Fibroblast of mammary gland (primary cell): ENCODE measurements at places on chromosomes 7 and 10.

DNA sequence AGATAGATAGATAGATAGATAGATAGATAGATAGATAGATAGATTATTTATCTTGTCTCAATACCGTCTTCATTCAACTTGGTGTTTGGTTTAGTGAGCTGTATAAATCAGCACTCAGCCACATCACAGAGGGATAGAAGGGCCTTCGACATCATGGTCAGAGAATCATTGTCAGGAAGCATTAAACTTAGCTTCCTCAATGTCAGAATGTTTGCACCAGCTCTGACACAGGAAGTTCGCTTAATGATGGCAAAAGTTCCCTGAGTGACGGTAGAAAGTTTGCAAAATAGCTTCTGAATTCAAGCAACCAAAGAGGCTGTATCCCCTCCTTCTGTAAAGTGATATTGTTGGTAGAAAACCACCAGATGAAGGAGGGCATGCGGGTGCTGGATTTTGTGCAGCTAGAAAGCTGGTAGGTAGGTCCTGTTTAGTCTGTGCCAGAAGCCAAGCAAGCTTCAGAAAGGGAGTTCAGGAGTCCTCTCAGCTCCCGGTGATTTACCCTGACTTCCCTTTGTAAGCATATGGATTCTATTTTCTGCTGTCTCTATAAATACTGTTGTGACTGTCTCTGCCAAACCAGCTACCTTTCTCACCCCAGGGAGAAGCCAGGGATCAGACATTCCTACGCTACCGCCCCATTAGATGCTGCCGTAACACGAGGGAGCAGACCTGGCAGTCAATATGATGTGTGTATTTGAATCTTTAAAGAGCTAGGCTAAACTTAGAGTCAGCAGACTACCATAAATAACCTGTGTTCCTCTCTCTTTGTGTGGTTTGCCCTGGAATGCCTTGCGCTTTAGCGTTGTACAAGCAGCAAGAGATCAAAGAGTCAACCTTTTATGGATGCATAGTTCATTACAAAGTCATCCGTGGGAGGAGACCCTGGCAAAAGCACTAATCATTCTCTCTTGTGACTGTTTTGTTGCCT lies 200.5 kb upstream of the KIAA1217 start:
- peak; percentile 71 for DNase-seq

DNA sequence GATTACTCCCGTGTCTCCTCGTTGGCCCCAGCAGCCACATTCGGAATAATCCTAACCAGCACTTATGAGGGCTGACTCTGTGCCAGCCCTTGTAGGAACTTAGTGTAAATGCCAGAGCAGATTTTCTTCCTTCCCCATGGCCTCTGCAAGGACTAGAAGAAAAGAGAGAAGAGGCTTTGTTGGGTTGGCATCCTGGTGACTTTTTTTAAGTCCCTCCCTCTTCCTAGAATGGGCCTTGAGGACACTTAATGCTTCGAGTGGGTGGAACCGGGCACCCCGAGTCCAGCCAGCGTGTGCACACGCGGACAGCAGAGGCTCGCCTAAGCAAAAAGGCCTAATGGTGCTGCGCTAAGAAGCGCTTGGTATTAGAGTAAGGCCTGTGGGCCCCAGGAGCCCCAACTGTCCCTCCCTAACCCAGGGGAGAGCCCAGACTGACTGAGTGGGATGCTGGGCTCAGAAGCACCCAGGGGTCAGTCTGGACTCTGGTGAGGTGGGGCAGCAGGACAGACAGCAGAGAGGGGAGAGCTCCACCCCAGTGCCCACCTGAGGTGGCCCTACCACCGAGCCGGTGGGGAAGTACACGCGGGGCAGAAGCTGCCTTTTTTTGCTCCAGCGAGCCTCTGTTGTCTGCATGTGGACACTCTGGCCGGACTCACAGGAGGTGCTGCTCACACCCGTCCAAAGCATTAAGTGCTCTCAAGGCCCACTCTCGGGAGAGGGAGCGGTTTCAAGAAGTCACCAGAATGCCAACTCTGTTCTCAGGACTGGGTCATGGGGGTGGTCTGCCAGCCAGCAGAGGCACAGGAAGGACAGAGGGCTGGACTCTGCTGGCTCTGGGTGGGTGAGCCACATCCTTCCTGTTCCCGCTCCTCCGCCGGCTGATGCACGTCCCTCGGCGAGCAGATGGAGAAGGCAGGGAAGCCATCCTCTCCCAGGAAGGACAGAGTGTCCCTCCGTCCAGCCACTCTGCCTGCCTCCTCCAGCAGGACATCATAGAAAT lies 12.5 kb downstream of the ITPRIP start:
- DNase-seq = peak; percentile 30

DNA sequence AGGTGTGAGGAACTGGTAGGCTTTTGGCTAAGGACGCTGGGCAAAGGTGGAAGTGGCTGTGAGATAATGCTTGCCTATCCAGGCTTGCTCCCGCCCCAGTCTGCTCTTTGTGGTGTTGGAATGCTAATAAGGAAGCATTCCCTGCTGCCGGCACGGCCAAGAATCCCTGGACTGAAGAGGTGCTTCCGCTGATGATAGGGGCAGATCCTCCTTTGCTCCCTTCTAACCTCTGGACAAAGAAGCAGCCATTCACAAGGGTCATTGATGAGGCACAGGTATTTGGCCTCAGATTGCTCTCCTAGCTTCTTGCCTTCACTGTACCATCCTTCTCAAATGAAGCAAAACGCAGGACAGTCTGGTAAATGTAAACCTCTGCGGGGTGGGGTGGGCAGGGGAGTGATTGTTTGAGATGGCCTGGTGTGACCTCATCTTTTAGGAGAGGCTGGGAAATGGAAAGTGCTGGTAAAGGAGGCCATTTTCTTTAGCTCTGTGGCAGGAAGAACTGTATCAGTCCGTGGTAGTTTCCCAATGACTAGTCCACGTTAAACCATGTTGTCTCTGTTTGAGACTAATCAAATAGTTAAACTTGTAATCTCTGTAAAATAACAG lies 1.7 kb downstream of the PGAM1 start:
- DNase-seq = peak; percentile 46

DNA sequence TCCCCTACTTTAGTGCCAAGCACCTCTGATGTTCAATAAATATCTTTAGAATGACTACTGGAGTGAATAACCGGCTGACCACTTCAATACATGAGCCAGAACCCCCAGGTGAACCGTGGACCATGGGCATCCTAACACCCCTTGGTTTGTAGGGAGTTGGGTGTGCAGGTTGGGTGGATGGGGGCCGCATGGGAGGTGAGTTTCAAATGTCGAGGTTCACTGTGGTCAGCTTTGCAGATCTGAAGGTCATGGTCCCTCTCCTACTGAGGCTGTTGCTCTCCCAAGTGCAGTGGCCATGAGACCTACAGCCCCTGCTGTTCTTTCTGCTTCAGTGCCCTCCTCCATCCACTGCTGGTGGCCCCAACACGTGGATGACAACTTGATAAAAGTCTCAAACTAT lies 178.0 kb upstream of the MKI67 start:
- DNase-seq = no peak

DNA sequence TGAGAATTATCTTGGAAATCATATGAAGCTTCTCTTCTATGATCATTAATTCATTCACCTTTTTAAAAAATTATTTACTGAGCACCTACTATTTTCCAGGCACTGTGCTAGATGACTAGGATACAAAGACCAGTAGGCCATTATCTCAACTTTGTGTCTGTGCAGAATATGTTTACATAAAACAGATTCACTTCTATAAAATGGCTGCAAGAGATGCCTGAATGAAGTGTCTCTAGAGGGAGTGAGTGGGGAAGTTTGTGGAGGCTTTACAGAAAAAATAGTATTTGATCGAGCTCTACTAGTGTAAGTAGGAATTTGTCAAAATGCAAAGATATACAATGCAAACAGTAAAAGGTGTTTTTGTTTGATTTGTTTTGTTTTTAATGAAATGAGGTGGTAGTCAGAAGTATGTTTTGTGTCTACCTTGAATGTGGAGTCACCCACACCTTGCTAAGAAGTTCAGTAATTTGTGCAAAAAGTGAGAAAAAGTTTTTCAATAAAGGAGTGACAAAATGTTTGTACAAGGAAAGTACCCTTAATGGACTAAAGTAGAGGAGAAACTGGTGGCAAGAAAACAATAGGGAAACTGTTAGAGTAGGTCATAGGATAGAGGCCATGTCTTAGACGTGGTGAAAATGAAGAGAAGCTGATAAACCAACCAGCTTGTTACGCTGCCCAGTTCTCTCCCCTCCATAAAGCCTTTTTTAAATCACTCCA lies 125.5 kb downstream of the KCND2 start:
- DNase-seq = no peak

DNA sequence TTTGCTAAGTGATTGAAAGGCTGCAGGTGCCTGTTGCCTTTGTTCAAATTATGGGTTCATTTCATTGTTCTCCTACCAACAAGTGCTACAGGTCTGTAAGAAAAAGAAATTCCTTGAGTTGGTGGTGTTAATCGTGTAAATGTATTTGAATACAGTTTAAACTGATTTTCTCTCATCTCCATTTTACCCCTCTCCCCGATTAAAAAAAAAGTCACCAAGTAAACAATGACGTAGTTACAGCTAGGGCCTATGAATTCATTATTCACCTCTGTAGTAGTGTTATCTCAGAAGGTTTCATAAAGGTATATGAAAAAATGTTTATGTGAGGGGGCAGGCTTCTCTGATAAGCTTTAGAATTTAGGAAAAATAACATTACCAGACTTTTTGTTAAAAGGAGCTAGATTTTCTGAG lies 1.1 kb downstream of the REEP3 start:
- peak; percentile 37 for DNase-seq

DNA sequence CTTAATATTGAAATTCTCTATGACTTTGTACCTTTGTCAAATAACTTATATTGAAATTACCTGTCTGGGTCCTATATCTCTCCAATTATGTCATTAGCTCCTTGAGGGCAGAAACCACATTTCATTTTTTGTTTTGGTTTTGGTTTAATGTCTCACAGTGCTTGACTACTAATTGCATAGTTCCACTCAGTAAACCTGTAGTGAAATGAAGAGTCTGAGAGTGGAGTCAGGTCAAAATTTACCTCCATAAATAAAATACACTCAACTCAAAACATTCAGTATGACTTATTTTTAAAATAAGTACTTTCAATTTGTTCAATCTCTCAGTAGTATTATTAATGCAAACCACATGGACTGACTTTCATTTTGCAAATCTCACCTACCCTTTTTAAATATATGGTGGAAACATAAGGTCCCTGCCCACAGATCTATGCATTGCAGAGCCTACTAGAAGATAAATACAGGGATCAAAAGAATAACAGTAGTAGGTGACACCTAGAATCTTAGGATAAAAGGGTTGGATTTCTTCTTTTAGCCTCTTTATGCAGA lies 32.5 kb downstream of the PDE1C start:
- DNase-seq = no peak

DNA sequence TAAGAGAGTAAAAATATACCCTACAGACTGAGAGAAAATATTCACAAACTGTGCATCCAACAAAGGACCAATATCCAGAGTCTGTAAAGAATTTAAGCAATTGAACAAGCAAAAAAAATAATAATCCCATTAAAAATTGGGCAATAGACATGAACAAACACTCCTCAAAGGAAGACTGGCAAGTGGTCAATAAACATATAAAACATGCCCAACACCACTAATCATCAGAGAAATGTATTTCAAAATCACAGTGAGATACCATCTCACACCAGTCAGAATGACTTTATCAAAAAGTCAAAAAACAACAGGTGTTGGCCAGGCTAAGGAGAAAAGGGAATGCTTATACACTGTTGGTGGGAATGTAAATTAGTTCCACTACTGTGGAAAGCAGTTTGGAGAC lies 21.9 kb upstream of the ZNF804B start:
- no peak for DNase-seq

GRCh38 chr7:140559410-140559809 lies 80.1 kb upstream of the MKRN1 start:
- DNase-seq = no peak

- DNase-seq = no peak
Measured at GRCh38 chr7:20393616-20394015, 62.9 kb downstream of the ITGB8 start.

- DNase-seq = no peak
Measured at GRCh38 chr7:111672901-111673300, 110.6 kb upstream of the IMMP2L start.

GRCh38 chr7:23895666-23896096 lies 185.7 kb downstream of the STK31 start:
- DNase-seq = no peak

GRCh38 chr7:45975367-45975766 lies 54.3 kb upstream of the IGFBP3 start:
- peak; percentile 46 for DNase-seq

DNA sequence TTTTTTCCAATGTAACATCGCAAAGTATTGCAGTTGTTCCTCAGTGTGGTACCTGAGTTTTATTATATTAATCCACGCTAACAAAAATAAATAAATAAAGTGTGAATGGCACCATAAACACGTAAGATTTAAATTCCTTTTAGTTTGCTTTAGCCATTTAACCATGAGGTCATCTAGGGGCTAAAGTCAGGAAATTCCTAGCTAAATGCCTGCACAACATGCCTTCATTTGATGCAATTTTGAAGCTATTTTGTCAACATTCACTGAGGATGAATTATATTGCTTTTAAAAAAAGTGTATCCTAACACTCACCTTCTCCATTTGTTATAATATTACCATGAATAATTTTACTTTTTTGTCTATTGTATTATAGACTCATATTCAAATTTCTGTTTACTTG lies 714.4 kb downstream of the GATA3 start:
- DNase-seq = no peak

DNA sequence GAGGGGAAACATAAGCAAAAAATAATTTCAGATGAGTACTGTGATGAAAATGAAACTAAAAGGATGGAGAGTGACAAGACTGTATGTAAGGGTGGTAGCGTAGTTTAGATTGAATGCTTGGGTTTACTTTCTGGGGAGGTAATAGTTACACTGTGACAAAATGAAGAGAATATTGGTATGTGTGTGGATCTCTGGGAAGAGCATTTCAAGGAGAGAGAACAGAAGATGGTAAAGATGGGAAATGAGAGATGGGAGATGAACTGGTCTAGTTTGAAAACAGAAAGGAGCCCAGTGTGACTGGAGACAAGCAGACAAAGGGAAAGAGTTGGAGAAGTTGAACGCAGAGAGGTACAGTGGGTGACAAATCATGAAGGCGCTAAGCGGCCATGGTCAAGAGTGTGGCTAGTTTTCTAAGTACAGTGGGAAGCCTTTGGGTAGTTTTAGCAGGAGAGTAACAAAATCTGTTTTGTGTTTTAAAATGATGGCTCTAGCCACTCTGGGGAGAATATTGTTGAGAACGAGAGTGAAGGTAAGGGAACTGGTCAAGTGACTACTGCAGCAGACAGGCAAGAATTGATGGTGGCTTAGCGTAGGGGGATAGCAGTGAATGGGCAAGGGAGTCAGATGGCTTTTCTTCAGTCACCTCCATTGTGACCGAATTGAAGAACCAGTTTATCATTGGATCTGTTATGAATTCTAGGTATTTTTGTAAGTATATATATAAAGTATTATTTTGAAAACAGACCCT lies 22.6 kb downstream of the PALS2 start:
- no peak for DNase-seq

- peak; percentile 88 for DNase-seq
Measured at GRCh38 chr7:55641273-55641691, 69.0 kb upstream of the VOPP1 start.

DNA sequence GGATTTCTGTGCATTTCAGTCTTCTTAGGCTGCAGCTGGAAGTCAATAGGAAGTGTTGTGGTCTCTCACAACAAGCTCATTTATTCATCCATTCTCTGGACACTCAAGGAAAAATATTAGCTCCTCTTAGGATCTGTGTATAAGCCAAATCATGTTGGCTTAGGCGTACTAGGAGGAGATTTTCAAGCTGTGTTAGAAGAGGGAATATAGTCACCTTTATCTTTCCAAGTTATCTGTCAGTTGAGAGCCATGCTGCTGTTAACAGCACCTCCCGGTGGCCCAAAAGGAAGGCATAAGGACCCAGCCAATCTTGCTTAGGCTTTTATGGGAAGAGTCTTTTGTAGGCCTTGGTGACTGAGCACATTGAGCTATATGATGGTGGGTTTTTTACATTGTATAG lies 220.0 kb downstream of the LRMDA start:
- DNase-seq = peak; percentile 38

- DNase-seq = peak; percentile 27
Measured at GRCh38 chr7:143210541-143210940, 11.3 kb upstream of the TAS2R40 start.
